ENCODE measurements at places on chromosomes 13 and 19.

DNA sequence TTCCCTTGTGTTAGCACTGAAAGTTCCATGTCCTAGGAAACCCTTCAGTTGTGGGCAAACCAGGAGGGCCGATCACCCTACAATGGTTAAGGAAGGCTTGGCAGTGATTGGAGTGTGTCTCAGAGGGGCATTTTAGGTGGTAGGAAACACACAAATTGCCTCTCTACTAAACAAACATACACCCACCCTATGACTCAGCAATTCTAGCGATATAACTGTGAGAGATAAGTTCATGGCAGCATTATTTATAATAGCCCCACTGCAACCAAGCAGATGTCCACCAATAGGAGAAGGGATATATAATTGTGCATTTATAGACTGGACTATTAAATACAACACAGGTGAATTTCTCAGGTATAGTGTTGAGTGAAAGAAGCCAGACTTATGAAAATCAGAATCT is 543.1 kb downstream of the UQCRFS1 start:
- DNase-seq = no peak

DNA sequence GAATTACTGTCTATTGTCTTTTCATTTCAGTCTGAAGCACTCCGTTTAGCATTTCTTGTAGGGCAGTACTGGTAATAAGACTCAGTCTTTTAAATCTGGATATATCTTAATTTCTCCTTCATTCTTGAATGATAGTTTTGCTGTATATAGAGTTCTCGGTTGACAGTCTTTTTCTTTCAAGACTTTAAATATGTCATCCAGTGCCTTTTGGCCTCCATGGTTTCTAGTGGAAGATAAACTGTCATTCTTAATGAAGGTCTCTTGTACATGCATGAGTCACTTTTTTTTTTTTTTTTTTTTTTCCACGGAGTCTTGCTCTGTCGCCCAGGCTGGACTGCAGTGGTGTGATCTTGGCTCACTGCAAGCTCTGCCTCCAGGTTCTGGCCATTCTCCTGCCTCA is 27.2 kb upstream of the ZDHHC20 start:
- DNase-seq = no peak

DNA sequence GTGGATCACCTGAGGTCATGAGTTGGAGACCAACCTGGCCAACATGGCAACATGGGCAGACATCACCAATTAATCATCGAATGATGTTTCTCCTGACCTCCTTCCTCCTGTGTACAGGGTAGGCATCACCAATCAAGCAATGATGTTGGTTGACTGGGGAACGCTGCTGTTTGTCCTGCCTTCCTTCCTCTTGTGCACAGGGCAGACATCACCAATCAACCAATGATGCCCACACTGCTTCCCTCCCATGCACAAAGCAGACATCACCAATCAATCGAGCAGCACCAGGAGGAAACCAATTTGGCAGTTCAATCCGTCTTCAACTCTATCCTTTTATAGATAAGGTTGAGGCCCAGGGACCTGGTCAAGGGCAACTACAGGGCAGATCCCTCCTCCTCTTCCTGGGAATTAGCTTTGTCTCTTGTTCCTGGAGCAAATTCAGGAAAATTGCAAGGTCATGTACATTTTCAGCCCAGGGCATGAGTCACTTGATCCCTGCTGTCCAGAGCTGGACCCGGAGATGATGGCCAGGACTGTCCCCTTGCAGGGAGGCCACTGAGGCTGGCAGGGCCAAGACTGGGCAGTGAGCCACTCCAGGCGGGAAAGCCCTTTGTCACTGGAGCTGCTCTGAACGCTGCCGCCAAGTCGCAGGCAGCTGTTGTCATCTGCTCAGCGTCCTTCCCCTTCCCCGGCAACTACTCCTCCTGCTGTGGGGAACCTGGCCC is 5.3 kb upstream of the CSNK1G2 start:
- DNase-seq = no peak

- DNase-seq = peak; percentile 89
These were observed 5.8 kb downstream of the KLF2 start for GRCh38 chr19:16330368-16330801.
